ENCODE measurements at places on chromosomes 12 and 14. TPM values are rescaled to one million over a fixed set of nuclear protein-coding genes. Genes with fewer than 3 reads are reported as not detected.
A peak's percentile ranks its signal among the peaks of the same experiment; 100 is the strongest.

DNA sequence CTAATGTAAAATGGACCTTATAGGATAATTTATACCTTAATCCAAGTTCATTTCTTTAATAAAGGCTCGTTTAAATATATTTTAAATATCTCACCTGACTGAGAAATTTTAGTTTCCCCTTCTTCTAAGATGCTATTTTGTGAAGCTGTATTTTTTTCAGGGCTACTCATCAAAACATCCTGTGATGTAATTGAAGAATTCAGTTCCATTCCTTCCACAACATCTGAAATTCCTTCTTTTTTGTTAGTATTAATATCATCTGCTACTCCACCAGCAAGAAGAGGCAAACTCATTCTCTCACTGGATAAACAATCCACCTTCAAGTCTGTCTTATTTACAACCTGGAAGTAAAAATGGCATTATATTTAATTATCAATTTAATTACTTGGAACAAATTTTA, 22.5 kb downstream of the LGALS3 start:
- DNase-seq, result no peak

DNA sequence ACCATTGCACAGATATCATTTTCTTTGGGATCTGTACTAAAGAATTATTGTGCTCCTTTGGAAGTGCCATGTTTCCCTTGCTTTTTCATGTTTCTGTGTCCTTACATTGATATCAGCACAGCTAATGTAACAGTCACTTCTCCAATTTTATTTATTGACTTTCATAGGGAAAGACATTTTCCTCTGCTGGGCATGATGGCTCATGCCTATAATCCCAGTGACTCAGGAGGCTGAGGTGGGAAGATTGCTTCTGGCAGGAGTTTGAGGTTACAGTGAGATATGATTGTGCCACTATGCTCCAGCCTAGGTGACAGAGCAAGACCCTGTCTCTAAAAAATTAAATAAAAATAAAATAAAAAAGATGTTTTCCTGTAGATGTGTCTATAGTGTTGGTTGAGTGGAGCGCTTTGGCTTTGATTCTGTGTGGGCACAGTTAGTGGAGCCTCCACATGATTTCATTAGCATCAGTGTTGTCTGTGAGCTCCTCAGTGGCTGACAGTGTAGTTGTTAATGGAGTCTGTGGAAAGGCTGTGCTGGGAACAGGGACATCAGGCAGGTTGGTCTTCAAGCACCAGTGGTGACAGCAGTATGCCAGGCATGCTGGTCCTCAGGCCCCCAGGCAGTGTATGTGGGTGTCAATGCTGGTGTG, 7.4 kb downstream of the OAS2 start:
- no peak for DNase-seq

GRCh38 chr14:76644855-76645518, 116.3 kb upstream of the VASH1 start:
- peak; percentile 20 for DNase-seq

B3GNT4 gene
- under 0.01 TPM for total RNA-seq

IFNG-AS1 gene
- total RNA-seq, result not detected

Data from dermis microvascular lymphatic vessel endothelial cell (primary cell).